Astrocyte of the spinal cord (primary cell): ENCODE measurements at places on chromosomes 13 and 19.
A peak's percentile ranks its signal among the peaks of the same experiment; 100 is the strongest.

- DNase-seq = no peak
Measured at GRCh38 chr19:45682117-45682516, 9.6 kb downstream of the SNRPD2 start.

- no peak for DNase-seq
Measured at GRCh38 chr13:107203146-107203847, 635.4 kb upstream of the ARGLU1 start.

DNA sequence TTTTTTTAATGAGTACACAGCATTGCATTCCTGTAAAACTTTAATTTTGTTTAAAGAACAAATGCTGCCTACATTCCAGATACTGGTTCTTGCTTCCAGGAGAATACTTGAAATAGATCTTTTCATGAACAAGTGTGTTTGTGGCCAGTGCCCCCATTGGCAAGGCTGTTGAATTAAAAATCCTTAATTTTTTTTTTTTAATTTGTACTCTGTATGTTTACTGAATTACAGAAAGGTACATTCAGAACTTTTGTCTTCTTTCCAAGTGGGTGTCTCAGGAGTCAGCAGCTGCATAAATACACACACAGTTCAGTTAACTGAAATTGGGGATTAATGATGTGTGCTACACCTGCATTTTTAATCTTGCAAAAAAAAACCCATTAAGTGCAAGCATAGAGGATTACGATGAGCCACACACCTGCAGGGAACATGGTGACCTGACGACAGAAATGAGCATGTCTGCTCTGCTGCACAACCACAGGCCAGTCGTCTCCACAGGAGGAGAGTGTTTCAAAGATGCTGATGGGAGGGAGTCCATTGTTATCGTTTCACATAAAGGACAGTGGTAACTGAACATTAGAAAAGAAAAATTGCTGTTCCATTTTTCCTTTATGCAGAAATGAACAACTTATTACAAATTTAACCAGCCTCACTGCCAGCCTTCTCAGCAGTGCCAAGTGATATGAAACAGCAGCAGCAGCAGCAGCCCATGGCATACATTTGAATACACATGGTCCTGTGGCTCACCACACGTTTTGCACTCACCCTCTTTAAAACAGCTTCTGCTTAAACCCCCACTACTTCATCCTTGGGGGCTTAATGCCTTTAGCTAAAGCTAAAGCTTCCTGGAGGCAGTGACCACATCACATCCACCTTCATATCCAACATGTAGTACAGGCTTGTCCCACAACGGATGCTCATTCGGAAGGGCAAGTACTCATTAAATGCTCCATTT is 72.3 kb upstream of the RFC3 start:
- no peak for DNase-seq

DNA sequence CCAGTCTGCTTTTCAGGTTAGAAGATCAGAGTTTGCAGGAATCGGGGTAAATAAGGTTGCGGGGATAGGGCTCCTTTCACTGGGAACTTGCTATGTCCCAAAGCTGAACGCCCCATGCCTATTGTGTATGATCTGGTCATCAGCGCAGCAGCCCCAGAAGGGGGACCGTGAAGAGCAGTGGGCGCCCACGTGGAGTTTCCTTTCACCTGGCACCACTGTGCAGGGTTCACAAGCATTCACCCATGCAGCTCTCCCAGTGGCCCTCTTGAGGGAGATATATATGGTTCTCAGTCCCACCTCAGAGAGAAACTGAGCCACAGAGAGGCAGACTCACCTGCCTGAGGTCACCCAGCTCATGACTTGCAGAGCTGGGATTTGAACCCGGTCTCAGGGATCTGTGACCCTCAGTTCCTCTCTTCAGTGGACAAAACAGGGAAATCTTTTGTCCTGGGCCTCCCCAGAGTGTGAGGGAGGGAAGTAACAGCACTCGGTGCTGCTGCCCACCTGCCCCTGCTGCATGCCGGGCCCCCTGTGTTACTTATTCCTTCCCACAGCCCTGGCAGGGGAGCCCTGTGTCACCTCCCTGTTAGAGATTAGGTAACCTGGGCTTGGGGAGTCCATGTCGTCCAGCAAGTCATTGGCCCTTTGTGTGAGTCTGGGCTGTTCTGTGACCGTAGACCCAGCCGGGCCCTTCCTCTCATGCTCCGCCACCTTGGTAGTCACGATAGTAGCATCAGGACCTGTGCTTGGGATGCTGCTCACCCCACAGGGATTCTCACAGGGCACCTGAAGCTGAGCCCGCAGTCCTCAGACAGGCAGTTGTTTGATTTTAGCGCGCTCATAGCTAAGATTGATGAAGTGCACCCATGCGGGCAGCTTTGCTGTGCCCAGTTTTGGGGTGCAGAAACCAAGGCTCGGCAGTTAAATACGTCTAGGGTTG is 27.9 kb downstream of the PPP5C start:
- no peak for DNase-seq

- DNase-seq = peak; percentile 5
Measured at GRCh38 chr19:31648347-31648746, 299.1 kb upstream of the TSHZ3 start.

- DNase-seq = no peak
Measured at GRCh38 chr13:96617528-96617927, 376.7 kb downstream of the OXGR1 start.

- DNase-seq = no peak
Measured at GRCh38 chr13:65677906-65678305, 1552.2 kb downstream of the PCDH9 start.

- DNase-seq = peak; percentile 71
Measured at GRCh38 chr13:41267106-41267505, 3.7 kb upstream of the MTRF1 start.

GRCh38 chr19:531753-532560 is at the start of gene CDC34:
TSS of gene CDC34 (plus strand) at chr19:531760. CDS start at chr19:531932, 172 bp downstream.
- DNase-seq = no peak

DNA sequence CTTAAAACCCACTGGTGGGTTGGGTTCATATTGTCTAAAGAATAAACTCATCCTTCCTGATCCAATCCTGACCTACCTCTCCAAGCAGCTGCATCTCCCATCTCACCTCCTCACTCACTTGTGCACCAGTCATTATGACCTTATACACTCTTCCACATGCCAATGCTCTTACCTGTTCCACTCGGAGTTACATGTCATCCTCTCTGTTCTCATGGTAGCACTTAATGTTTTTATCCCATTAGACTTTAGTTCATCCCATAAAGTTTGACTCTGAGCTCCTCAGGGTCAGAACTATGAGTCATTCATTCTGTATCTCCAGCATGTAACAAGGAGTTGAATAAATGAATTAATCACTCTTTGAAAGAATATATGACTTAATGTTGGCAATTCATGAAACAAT is 330.2 kb downstream of the KLF12 start:
- DNase-seq = peak; percentile 50

DNA sequence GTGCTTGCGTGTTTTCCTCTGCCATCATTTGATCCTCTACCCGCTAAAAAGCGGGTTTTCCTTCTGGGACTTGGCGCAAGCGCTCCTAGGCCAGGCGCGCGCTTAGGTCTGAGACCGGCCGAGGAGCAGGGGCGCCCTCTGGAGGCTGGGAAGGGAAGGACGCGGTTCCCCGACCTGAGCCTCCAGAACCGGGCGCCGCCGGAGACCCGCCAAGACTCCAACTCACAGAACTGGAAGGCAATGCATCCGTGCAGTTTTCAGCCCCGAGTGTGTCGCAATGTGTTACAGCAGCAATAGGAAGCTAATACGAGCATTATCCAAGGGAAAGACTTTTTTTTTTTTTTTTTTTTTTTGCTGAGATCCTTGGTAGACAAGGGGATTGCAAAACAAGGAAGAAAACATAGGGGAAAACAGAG is 190.9 kb downstream of the COL4A1 start:
- DNase-seq = peak; percentile 49

DNA sequence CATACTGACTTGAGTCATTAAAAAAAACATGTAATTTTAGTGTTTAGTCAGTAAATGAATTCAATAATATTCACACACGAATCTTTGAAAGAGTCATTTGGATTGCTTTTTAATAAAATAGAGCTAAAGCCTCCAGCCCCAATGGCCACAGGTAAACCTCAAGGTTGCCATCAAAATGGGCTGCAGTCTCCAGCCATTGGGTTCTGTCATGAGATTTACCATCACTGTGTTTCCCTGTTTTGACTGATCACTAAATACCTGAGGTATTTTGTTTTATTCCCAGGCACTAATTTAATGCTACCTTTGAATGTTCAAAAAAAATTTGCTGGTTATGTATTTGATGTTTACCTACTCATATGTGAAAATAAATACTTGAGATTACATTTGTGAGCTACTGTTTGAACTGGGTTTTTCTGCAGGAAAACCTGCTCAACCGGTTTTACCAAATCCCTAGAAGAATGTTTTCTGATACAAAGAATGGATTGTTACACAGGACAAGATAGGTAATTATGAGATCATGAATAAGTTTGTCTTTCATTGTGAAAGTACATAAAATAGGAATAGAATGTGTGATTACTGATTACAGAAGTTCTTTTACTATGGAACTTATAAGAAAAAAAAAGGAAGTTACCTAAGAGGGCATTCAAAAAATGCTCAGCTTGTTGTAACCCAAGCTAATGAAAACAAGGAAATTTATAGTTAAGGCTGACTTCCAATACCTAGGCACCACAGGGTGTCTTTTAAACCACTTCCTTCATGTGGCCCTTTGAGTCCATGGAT is 391.3 kb downstream of the EFNB2 start:
- DNase-seq = peak; percentile 40

DNA sequence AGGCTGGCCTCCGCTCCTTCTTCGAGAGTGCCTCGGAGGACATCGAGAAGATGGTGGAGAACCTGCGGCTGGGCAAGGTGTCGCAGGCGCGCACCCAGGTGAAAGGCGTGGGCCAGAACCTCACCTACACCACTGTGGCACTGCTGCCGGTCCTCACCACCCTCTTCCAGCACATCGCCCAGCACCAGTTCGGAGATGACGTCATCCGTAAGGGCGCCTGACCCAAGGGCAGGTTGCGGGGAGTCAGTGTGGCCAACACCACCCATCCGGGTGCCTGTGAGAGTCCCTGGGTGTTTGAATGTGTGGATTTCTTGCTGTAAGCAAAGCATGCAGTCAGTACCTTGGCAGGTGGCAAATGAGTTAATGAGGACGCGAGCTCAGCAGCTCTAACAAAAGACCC is 78.8 kb downstream of the RYR1 start:
- DNase-seq = no peak

- no peak for DNase-seq
Measured at GRCh38 chr19:6806488-6806887, 34.0 kb downstream of the VAV1 start.

GRCh38 chr13:106484084-106484483 is 51.4 kb downstream of the EFNB2 start:
- no peak for DNase-seq

- no peak for DNase-seq
Measured at GRCh38 chr19:4014541-4015491, 7.3 kb downstream of the PIAS4 start.

DNA sequence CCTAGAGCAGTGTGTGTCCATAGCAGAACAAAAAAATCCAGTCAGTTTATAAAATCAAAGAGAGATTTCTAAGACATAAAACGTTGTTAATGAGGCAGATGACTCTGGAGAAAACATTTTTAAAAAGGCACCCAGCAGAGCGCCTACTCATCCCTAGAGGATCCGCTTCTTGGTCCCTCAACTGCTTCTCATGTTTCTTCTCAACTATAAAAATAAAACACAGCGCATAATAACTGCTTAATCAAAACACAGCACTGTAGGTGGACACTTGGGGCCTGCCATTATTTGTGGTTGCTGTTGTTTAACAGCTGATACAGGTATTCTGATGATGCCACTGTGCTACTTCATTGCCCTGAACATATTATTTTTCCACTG is 347.9 kb downstream of the FGF9 start:
- no peak for DNase-seq

DNA sequence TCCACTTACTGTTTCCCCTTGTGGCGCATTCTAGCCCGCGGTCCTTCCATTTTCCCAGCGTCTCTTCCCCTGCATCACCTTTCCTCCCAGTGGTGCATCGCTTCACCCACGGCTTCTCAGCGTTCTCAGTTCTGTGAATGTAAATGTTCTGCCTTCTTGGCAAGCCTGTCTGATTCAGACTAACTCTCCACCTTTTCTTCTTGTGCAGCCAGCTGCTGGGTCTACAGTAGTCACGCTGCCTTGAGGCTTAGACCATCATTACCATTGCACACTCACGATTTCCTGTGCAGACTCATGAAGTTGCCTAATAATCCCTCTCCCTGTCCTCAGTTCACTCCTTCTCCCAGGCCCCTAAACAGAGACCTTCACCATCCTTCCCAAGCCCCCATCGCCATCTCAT is 75.0 kb downstream of the DHRS12 start:
- peak; percentile 80 for DNase-seq

DNA sequence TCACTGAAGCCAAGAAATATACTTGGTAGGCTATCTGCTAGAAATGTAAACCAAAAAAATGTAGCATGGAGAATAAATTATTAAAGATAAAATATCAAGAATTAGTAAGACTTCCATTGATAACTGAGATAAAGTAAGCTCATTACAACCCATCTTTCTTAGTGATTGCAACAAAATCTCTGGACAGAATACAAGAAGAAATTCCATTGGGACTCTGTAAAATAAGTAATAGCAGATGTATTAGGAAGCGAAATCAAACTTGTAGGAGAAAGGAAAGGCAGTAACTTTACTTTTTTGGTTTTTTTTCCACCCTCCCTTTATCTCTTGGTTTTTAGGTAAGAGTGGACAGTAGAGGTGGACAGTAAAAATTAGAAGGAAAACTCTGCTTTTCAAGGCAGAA is 605.7 kb downstream of the DACH1 start:
- DNase-seq = no peak

DNA sequence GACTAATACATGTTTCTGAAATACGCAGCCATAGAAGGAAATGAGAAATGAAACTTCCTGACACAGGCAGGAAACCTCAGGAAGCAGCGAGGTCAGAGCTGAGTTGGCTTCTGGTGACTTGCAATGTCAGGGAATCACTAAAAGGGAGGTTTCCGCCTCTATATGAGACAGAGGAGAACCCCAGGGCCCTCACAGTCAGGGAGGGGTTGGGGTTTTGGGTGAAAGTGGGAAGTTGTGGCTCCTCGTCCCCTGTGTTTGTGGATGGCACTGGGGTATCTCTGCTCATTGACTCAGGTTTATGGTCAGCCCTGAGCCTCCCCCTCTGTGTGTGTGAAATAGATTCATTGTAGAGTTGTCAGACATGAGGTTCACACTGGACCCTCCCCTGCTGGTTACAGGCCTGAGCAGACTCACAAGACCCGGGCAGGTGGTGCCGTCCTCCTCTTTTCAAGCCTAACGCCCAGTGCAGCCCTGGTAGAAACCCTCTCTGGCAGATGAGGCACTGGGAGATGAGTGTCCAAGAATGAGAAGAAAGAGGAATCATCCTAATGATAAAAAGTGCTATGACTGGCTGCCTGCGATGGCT is 5.5 kb upstream of the LILRA6 start:
- DNase-seq = no peak

DNA sequence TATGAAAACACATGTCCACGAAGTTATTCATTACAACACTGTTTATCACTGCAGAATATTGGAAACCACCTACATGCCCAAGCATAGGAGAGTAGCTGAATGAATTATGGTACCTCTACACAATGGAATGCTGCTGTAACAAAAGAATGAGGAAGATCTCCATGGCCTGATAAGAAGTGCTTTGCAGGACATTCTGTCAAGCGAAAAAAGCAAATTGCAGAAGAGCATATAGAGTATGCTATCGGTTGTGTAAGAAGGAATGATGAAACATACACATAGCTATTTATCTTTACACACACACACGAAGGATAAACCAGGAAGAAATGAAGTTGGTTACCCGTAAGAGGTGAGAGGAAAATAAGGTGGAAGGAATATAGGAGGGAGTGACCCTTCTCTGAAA is 37.5 kb upstream of the CEACAM20 start:
- DNase-seq = no peak
